ENCODE measurements at places on chromosomes 6 and 20. TPM values are rescaled to one million over a fixed set of nuclear protein-coding genes. Genes with fewer than 3 reads are reported as not detected.

Gene KHDRBS2
- 12.4 TPM for total RNA-seq

Gene SRXN1
- total RNA-seq, result 40.0 TPM

Gene SEL1L2
- total RNA-seq, result not detected

Gene BTN2A1
- total RNA-seq, result 21.4 TPM

Gene PLN
- total RNA-seq, result 0.80 TPM

Gene BPIFB1
- 0.10 TPM for total RNA-seq

Gene MANEA
- total RNA-seq, result 13.8 TPM

Gene COL12A1
- 48.4 TPM for total RNA-seq

DNA sequence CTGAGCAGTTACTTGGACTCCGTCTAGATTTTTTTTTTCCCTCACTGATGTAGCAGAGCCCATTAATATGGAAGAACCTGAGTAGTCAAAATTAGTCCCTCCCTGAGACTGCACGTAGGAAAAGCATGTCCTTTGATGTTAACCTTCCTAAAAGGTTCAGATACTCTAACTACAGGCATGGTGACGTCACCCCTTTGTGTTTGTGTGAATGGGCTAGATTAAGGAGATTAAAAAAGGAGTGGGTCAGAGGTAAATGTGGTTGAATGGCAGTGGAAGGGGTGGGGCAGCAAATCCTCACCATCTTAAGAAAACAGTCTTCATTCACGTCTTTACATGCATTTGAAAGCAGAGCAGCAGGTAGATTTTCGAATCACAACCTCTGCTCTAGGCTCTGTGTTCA lies 521.1 kb downstream of the TFAP2B start:
- peak; percentile 10 for DNase-seq

- DNase-seq, result no peak
Measured at GRCh38 chr6:87487555-87487954, 14.8 kb downstream of the SLC35A1 start.

DNA sequence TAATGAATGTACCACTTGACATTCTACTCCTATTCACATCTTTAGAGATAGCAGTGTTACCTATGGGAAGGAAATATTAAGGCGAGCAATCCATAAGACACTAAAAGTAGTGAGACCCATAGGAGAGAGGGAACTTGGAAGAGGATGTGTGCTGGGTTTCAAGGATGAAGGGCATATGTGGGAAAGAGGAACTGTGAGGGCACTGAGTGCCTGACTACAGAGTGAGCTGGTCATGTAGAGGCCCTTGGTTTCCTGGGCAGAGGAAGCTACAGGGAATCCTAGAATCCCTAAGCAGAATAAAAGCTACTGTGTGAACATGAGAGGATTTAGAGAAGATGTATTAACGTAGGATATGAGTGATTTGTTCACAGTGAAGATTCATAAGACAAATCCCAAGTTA lies 262.8 kb downstream of the FARS2 start:
- no peak for DNase-seq

GRCh38 chr6:159321267-159321666 lies 152.1 kb downstream of the FNDC1 start:
- no peak for DNase-seq

GRCh38 chr20:63537525-63538203 lies 488 bp upstream of the PTK6 start:
- DNase-seq, result peak; percentile 93

DNA sequence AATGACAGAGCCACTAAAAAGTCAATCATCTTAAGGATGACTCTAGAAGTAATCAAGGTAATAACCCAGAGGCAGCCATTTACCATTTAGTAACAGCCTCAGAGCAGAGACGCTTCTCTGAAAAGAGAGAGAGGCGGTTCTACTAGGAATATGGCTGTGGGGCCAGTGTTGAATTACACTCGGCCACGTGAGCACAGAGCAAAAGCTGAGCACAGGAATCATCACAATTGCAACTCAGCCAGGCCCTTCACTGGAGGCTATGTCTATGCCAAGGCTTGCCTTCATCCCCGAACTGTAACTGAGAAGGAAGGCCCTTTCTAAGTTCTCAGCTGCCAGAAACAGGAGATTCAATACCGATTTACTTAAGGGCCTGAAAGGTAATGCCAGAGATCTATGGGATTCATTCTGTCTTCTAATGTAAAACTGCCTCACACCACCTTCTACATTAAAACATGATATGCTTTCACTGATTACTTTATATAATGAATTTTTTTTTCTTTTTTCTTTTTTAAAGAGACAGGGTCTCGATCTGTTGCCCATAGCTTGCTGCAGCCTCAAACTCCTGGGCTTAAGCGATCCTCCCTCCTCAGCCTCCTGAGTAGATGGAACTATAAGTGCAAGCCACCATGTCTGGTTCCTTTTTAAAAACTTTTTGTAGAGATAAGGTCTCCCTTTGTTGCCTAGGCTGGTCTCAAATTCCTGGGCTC lies 67.6 kb downstream of the NUDT3 start:
- DNase-seq, result peak; percentile 53

- no peak for DNase-seq
Measured at GRCh38 chr6:26022737-26023136, 60.1 kb downstream of the TRIM38 start.

DNA sequence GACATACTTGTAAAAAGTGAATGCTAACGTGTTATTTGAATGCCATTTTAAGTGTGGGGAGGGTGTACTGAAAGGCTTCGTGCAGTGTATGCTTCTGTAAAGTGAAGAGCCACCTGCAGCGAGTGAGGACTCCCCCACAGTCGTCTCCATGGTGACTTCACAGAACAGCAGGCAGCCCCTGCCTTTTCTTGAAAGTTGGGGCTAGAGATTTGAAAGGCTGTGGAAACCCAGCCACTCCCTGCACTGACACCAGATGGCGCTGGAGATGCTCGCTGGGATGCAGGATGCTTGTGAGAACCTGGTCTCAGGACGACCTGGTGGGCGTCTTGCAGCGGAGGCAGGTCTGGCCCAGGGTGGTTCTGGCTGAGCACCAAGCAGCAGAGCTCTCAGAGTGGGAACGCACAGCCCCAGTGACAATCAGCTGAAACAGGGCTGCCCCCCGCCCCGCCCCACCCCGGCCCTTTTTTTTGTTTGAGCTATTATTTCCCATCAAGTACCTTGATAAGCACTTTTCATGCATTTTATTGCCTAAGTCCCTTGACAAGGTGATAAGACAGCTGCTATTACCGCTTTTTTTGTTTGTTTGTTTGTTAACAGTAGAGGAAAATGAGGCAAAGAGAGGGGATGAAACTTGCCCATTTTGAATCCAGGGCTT lies 150.3 kb downstream of the SYCP2 start:
- DNase-seq, result peak; percentile 73

DNA sequence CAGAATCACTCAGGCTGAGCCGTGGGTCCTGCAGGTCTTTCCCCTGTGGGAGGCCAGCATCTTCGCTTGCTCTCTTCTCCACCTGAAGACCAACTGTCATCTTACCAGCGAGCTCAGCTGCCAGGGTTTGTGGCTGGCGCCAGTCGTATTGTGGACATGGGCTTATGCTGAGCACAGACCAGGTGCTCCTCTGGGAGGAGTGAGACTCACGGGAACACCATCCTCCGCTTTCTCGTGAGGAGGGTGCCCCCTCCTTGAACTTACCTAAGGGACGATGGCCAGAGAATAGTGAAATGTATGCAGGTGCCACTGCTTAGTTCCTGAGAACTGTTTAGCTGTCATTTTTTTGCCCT lies 17.1 kb downstream of the WRNIP1 start:
- no peak for DNase-seq

DNA sequence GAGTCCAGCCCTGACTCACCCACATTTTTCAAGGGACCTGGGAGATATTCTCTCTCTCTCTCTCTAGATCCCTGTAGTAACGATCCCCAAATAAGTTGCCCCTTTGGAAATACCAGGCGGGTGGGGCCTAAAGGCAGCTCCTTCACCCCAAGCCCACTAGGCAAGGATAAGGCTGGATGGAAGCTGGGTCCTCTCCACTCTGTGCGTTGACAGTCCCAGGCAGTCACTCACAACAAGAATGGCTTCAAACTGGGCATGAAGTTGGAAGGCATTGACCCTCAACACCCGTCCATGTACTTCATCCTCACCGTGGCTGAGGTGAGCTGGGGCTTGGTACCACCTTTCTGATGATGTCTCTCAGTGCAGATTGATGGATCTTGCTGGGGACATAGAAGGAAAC lies 21.6 kb downstream of the L3MBTL1 start:
- no peak for DNase-seq

GRCh38 chr6:138036111-138036510 lies 71.1 kb downstream of the PERP start:
- DNase-seq, result peak; percentile 15

DNA sequence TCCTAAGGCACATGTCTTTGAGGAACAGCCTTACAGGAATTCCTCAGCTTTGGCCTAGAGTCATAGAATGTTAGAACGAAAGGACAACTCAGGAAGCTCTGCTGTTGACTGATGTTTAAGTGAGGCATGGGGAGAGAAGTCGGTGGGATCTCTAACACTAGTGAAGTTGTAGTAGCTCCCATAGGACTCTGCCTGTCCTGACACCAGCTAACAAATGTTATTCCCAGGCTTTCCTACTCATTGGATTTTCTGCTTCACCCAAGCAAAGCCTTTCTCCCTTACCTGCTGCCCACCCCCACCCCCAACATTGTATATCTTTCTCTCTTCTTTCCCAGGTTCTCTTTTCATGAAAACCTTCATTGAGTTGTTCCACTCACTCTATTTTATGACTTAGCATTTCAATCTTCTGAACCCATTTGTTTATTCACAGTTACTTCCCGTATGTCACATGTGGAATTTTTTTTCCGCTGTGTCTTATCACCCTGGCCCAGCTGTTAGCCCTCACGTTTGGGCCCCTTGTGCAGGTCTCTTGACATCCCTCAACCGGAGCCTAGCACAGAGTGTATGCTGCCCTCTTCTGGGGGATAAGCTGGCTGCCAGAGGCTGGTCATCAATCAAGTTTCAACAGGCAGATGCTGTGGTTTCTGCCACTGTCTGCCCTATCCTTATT lies 39.2 kb upstream of the RNF8 start:
- peak; percentile 85 for DNase-seq

DNA sequence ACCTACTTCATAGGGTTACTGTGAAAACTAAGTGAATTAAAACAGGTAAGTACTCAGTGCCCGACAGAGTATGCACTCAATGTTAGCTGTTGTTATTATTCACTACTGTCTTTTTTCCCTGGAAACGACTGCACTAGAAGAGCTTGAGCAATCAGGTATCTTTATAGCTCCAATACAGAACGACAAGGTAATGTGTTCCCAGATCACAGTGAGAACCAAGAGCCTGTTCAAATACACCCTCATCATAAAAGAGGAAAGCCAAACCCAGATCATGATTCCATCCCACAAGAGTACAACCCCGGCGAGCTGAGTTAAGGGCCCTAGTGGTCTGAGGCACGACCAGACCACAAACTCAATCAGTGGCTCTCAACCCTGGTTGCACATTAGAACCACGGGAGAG lies 9.8 kb downstream of the MRPS18A start:
- no peak for DNase-seq

GRCh38 chr6:21101694-21102093 lies 491.9 kb upstream of the SOX4 start:
- no peak for DNase-seq

GRCh38 chr6:52925042-52925441 lies 15.5 kb upstream of the GSTA3 start:
- DNase-seq, result no peak

DNA sequence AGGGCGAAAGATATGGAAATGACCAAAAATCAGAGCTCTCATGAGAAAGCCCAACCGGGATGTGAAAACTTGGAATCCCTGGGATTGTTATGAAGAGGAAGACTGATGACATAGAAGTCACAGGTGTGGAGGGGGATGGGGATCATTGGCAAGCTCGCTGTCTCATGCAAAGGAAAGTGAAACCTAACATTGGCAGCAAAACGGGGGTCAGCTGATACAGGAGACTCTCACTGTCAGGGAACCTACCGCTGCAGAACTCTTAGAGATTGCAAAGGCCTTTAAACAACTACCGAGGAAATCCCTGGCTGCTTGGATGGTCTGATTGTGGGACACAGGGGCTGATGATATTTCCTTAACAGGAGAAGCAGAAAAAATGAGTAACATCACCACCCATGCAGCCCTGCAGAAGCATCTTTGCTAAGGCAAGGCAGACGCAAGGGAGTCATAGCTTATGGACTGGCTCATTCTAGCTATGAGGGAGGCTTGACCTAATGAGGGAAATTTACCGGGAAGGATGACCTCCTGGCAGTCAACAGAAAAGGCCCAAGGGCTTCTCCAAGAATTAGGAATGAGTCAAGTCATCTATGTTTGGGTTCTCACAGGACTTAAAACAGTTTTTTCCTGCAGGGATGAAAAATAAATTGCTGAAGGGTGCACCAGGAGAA lies 7.0 kb downstream of the MUC21 start:
- no peak for DNase-seq

- DNase-seq, result no peak
Measured at GRCh38 chr6:34333858-34334257, 58.6 kb downstream of the NUDT3 start.

DNA sequence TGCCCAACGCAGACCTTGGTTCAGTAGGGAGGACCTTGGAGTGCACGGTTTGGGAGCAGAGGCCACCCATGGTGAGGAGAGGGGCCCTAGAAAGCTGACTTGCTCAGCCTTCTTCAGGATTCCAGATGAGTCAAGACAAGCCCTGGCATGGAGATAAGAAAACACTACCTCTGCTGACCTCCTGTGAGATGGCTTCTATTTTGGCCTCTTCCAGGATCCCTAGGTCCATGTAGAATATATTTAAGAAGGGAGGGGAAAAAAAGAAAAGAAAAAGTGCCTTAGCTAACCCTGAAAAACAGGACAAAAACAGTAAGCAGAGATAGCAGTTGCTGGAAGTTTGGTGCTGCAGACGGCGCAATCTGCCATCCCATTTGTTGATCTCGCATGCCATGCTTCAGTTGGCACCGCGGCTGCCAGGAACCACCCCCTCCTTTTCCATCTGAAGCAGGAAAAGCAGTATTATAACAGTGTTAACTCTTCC lies 100.0 kb downstream of the ARMC2 start:
- DNase-seq, result no peak

- DNase-seq, result no peak
Measured at GRCh38 chr20:40646813-40647212, 42.2 kb downstream of the MAFB start.

DNA sequence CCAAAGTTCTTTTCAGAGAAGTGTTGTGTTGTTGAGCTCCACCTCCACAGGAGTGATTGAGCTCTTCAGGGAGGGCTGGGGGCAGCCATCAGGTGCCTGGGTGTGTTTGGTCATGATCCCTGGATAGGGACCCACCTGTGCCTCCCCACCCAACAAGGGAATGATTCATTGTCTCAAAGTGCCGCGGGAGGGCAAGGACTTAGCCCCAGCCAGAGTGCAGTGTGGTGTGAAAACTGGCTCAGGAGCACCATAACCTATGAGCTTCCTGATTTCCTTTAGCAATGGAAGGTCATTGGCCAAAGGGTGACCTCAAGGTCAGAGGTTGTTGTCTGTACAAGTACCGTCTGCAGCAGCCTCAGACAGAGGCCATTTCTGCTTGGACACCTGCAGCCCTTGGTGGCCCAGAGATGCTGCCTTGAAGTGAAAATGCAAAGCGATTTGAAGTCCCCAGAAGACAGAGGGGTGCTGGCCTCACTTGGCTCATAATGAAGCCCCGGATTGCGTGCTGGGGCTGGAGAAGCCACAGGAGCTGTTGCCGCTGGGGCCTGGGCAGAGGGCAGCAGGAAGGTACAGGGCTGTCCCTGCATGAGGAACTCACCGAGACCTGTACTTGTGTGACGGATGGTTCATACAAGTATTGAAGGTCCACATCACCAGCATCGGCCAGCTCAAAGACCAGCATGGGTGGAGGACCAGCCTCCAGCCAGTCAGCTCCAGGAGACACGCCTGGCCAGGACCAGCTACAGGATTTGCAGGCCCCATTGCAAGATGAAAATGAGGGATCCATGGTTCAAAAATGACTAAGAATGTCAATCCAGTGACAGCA lies 100.6 kb upstream of the DUSP22 start:
- DNase-seq, result no peak

GRCh38 chr6:47440719-47441118 lies 36.9 kb upstream of the CD2AP start:
- DNase-seq, result no peak

Measured in hepatocyte (in vitro differentiated cells).